Stimulated activated CD8-positive, alpha-beta memory T cell treated with anti-CD3 and anti-CD28 coated beads, Interleukin-4, amount 100 ng/mL, for 1 hour (primary cell): ENCODE measurements at places on chromosomes 11 and 22.

GRCh38 chr22:46491946-46492345 is 45.5 kb downstream of the CELSR1 start:
- no peak for DNase-seq

GRCh38 chr11:40816976-40817375 is 642.5 kb downstream of the LRRC4C start:
- DNase-seq, result no peak

- DNase-seq, result no peak
Observed at GRCh38 chr11:86671531-86672006, 847 bp downstream of the ME3 start.

GRCh38 chr11:36304351-36304750 is 8.3 kb downstream of the PRR5L start:
- DNase-seq, result no peak

GRCh38 chr11:90428836-90429235 is 206.0 kb upstream of the CHORDC1 start:
- no peak for DNase-seq

DNA sequence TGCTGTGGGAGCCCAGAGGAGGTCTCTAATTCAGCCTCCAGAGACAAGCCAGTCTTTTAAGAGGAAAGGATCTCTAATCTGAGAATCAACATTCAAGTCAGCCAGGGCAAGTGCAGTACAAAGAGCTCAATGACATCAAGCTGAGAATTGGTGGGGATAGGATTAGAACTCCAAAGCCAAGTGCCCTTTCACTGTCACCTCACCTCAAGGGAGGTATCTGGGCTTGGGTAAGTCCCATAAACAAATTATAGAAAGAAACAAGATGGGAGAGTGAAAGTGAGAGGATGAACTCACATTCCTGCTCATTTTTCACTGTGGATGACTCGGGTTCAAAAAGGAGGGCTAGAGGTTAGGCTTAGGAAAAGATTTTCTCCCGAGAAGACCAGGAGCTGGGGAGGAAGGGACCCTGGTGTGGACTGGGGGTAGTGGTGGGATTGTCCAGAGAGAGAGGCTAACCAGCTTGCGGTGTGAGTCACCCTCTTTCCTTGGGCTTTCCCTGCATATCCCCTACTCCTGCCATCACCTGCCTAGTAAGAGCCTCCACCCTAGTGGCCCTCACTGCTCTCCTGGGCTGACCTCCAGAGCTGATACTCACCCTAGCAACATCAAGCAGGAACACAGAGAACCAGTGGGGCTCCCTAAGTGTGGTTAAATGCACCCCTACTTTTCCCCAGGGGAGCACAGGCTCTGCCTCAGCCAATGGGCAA is 70.4 kb downstream of the RRM1 start:
- DNase-seq, result no peak

- peak; percentile 81 for DNase-seq
Observed at GRCh38 chr11:70202920-70203750, at the start of gene FADD. TSS of gene FADD (plus strand) at chr11:70203296. CDS start at chr11:70203460, 164 bp downstream.

DNA sequence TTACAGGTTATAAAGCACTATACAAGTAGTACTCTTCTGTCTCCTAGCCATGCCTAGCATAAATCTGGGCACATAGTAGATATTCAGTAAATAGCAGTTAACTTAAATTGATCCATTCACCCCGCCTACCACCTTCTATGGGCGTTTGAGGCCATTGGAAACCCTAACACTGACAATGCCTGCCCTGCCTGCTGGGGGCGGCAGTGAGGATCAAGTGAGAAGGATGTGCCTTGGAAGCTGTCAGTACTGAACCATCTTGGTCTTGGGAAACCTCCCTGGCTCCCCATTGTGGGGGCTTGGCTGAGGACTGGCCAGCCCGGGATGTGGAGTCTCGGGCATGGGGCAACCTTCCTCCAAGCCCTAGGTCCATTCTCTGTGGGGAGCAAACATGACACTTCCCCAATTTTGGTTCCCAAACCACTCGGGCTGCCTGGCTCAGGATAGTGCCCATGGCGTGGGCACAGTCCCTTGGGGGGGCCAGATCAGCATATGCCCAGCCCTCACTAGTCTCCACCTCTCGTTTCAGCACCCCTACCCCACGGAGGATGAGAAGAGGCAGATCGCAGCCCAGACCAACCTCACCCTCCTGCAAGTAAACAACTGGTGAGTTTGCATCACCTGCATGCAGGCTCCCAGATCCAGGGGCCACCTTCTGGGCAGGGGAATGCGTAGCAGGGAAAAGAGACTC is 67.4 kb downstream of the FEZ1 start:
- DNase-seq, result no peak

DNA sequence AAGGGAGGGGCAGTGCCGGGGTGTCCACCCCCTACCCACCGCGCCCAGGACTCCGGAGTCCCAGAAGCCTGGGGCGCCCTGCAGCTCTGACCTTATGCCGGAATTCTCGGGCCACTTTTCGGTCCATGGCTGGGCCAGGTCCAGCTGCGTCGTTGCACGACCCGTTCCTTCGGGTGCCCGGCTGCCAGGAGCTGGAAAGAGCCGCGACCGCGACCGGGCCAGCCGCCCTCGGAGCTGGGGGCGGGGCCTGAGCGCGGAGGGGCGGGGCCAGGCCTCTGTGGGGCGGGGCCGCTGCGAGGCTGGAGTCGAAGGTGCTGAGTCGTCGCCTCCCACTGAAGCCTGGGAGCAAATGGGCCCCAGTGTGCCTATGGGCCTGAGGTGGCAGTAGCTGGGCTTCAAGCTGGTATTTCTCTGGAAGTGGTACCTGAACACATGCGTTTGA is at the start of gene USH1C:
USH1C (minus strand) TSS at position 236 of the 442 bp plus-strand sequence; CDS start at position 127, 109 bp downstream.
- no peak for DNase-seq
